ENCODE measurements at places on chromosomes 12 and 14. TPM values are rescaled to one million over a fixed set of nuclear protein-coding genes. Genes with fewer than 3 reads are reported as not detected.

GRCh38 chr14:75847584-75847983 is 134.2 kb downstream of the TGFB3 start:
- H3K27me3 ChIP-seq, result no peaks in the 10 kb centered on the region
- H3K36me3 ChIP-seq, result no peaks in the 10 kb centered on the region
- DNase-seq, result no peak
- H3K27ac ChIP-seq, result no peak overlapping the region

DNA sequence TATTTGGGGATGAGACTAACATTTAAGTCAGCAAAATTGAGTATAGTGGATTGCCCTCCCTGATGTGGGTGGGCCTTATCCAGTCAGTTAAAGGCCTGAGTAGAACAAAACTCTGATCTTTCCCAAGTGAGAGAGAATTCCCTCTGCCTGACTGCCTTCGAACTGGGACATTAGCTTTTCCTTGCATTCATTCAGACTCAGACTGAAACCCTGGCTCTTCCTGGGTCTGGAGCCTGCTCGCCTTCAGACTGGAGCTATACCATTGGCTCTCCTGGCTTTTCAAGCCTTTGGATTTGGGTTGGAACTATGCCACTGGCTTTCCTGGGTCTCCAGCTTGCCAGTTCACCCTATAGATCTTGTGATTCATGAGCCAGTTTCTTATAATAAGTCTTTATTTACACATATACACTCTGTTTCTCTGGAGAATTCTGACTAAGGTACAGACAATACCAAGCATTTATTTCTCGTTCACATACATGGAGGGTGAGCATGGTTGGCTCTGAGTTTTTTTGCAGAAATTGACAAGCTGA is 296.5 kb downstream of the ERC1 start:
- H3K27ac ChIP-seq, result no peak overlapping the region
- DNase-seq, result no peak
- peaks cover 6% of the 10 kb centered on the region for H3K4me1 ChIP-seq
- H3K27me3 ChIP-seq, result no peaks in the 10 kb centered on the region
- no peak overlapping the region for H3K4me3 ChIP-seq
- peaks cover 7% of the 10 kb centered on the region for H3K36me3 ChIP-seq

GRCh38 chr12:13080266-13080665 is 23.2 kb downstream of the GSG1 start:
- H3K36me3 ChIP-seq, result peaks cover 26% of the 10 kb centered on the region
- H3K4me1 ChIP-seq, result peaks cover 4% of the 10 kb centered on the region
- no peak for DNase-seq
- no peaks in the 10 kb centered on the region for H3K27me3 ChIP-seq
- H3K27ac ChIP-seq, result no peak overlapping the region
- no peak overlapping the region for H3K4me3 ChIP-seq

DNA sequence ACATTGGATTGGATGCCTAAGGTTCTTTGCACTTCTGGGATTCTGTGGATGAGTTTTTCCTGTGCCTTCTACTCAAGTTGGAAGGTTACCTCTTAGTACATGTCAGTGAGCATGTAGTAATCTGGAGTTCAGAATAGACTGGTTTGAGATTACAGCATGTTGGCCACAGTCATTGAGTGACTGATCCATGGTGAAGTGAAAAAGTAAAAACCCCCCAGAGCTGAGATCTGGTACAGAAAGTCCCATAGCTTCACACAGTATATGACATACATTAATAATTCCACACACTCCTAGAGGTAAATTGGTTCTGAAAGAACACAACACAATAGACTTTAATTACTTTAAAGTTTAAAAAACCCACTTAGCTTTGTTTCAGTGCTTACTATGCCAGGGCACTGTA is 11.9 kb upstream of the CCND2 start:
- no peak overlapping the region for H3K27ac ChIP-seq
- no peaks in the 10 kb centered on the region for H3K27me3 ChIP-seq
- peaks cover 3% of the 10 kb centered on the region for H3K4me1 ChIP-seq
- H3K4me3 ChIP-seq, result no peak overlapping the region
- DNase-seq, result no peak

DNA sequence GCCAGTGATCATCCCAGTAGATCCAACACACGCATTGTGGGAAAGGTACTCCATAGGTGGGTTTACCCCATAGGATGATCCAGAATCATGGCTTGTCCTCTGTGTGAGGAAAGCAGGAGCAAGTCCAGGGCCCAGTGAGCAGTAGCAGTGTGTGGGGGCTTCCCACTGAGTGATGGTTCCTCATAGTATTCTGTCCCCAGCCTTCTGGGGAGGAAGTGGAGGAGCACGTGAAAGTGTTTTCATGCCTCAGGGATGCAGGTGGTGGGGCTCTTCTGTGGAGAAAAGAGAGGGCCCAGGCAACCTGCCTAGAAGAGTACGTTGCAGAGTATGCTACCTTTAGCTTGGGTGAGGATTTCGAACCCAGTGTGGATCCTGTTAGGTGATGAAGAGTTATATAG is 56.5 kb downstream of the SUSD6 start:
- no peaks in the 10 kb centered on the region for H3K27me3 ChIP-seq
- peaks cover 79% of the 10 kb centered on the region for H3K4me1 ChIP-seq
- H3K4me3 ChIP-seq, result peak overlapping the region; percentile 35
- peak overlapping the region; percentile 80 for H3K27ac ChIP-seq

DNA sequence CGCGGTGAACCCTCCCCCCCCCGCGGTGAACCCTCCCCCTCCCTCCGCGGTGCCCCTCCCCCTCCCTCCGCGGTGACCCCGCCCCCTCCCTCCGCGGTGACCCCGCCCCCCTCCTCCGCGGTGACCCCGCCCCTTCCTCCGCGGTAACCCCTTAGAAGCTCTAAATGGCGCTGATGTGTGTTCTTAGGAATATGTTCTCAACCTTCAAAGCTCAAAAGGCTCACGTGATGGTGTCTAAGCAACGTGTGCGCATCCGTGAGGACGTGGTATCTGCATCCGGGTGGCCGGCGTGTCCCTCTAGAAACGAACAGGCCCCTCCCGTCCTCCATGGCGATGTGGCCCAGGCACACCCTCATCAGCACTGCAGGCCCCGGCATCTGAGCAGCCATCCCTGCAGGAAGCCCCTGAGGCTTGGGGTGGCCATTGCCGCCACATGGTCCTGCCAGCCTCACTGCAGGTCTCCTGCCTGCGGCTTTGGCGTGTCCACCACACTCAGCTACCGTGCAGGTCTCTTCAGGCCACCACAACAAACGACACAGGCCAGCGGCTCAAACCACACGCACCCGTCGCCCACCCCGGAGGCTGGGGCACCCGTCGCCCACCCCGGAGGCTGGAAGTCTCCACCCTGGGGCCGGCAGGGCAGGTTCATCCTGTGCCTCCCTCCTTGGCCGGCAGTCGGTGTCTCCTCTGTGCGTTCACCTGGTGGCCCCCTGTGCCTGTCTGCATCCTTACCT is 14.5 kb upstream of the FBRSL1 start:
- H3K27ac ChIP-seq, result peak overlapping the region; percentile 80
- H3K4me1 ChIP-seq, result peaks cover 17% of the 10 kb centered on the region
- peak; percentile 40 for DNase-seq

DNA sequence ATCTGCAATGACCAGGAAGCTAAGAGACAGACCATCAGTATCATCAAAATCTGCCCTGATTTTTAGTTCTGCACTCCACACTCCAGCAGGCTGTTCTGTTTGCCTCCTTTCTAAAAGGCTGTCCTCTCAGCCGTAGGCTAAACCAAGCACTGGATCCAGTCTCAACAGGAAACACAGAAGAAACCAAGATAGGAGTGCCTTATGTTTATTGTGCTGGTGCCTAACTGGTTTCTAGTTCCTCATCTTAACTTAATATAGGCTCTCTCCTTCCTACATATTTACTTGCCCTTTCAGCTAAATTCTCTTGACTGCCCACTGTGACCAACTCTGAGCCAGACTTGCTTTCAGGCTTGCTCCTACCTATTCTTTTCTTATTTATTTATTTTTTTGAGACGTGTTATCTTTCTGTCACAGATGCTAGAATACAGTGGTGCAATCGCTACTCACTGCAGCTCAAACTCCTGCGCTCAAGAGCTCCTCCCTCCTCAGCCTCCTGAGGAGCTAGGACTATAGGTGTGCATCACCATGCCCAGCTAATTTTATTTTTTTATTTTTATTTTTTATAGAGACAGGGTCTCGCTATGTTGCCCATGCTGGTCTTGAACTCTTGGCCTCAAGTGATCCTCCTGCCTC is 30.8 kb downstream of the GALNT4 start:
- no peak overlapping the region for H3K4me3 ChIP-seq
- no peaks in the 10 kb centered on the region for H3K27me3 ChIP-seq
- no peak overlapping the region for H3K27ac ChIP-seq
- H3K36me3 ChIP-seq, result peaks cover 14% of the 10 kb centered on the region

The KLRK1 gene
- total RNA-seq, result 114 TPM

Data from activated naive CD8-positive, alpha-beta T cell treated with anti-CD3 and anti-CD28 coated beads for 36 hours (primary cell).